ENCODE measurements at places on chromosomes 4 and X.

GRCh38 chr4:106301393-106302061 lies 14.5 kb downstream of the TBCK start:
- DNase-seq, result no peak

GRCh38 chrX:109299091-109299490 lies 182.8 kb downstream of the GUCY2F start:
- DNase-seq, result no peak

- DNase-seq, result no peak
Measured at GRCh38 chr4:67542076-67542475, 3.2 kb downstream of the CENPC start.

DNA sequence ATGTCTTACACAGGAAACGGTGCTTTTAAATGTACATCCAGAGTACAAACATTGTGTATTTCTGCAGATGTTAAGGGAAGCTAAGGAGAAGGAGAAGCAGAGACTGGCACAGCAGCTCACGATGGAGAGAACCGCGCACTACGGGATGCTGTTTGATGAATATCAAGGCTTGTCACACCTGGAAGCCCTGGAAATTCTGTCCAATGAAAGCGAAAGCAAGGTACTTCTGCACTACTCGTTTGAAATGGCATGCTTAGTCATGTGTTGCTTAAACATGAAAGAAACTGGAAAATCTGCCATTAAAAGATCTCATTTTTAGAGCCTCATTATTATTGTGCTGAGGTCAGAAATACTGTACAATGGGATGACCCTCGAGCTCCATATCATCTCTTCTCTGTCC lies 47.2 kb downstream of the FAM114A1 start:
- no peak for DNase-seq

GRCh38 chr4:8213121-8213520 lies 14.0 kb downstream of the SH3TC1 start:
- DNase-seq, result no peak

GRCh38 chrX:1597345-1598020 lies 6.1 kb downstream of the AKAP17A start:
- no peak for DNase-seq

- no peak for DNase-seq
Measured at GRCh38 chr4:102449751-102450352, 51.3 kb upstream of the NFKB1 start.

- no peak for DNase-seq
Measured at GRCh38 chr4:48247878-48248558, 21.6 kb downstream of the TEC start.

- no peak for DNase-seq
Measured at GRCh38 chr4:95980877-95981360, 141.0 kb downstream of the PDHA2 start.

All from T-helper 17 cell (primary cell).